Foreskin fibroblast (primary cell): ENCODE measurements at places on chromosomes 11 and 22.

DNA sequence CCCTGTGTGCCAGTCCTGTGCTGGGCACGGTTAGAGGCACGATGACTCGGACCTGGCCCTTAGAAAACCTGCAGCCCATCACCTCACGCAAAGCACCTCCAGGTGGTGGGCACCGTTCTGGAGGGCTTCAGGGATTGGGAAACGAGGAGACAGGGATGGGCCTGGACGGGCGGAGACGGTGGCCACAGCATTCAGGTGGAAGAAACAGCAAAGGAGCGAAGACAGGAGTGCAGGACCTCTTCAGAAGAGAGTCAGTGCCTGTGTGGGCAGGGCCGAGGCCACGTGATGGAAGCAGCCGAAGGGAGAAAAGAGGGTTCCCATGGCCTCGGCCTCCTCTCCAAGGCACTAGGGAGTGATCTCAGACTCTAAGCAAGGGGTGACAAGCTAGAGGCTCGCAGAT is 8.1 kb upstream of the SLC22A12 start:
- no peak for DNase-seq

GRCh38 chr11:109769858-109770257 is 323.3 kb upstream of the ZC3H12C start:
- no peak for DNase-seq

DNA sequence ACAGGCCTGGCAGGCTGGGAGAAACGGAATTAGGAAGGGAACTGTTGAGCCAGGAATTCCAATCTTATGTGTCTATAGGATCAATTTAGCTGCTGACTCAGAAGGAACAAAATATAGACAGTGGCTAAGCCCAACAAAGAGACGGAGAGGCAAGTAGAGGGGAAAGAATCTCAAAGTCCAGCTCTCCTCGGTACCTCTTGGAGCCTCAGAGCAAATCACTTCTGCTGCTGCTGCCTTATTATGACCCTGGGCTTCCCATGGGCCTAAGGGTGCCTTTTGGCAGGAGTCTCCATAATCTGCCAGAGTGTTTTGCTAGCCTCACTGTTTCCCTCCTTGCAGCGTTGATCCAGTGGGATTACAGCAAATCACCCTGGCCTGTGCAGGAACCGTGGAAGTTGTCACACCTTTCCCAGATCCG is 31.7 kb downstream of the PAX6 start:
- peak; percentile 46 for DNase-seq

DNA sequence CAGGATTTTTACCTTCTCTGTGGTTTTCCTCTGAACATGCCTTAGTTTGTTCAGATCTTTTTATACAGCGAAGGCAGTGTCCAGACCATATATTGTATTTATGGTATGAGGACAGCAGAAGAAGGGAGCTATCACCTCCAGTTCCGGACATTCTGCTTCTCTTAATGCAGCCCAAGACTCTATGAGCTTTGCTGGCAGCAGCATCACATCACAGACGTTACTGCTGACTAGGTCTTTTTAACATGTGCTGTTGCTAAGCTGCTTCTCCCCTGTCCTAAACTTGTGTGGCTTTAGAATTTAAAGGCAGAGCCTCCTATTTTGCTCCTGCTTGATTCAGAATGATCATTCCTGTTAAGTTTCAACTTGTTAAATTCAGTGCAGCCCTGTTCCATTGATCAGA is 13.4 kb downstream of the MICAL2 start:
- peak; percentile 49 for DNase-seq

- DNase-seq = no peak
These were observed 601.3 kb downstream of the BUD13 start for GRCh38 chr11:116171271-116172140.
